AML-193 (cell line): ENCODE measurements at places on chromosomes 2 and 18.

DNA sequence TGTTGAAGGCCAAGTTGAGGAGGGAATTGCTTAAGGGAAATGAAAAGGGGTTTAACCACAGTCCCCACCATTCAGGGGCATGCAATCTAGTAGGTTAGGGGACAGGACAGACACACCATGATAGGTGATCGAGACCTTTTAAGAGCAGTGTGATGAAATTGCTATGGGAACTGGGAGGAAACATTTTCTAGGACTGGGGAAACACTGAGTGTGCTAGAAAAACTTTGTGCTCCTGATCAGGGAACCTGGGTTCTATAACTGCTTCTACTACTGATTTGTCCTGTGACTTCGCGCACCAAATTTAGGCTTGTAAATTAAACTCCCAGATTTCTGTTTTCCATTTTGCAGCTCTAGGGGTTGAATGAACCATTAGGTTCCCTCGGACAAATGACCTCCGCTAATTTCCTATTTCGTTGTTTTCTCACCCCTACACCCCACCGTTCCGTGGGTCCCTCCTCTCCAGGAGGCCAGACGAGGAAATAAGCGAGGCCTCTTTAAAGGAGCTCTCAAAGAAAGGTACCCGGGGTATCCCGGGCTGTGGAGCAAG lies 371 bp upstream of the LCLAT1 start:
- DNase-seq, result peak; percentile 43

- DNase-seq, result no peak
Observed at GRCh38 chr2:9258953-9259399, 52.4 kb downstream of the ASAP2 start.

GRCh38 chr18:32831781-32832180 lies 59.0 kb upstream of the KLHL14 start:
- no peak for DNase-seq

DNA sequence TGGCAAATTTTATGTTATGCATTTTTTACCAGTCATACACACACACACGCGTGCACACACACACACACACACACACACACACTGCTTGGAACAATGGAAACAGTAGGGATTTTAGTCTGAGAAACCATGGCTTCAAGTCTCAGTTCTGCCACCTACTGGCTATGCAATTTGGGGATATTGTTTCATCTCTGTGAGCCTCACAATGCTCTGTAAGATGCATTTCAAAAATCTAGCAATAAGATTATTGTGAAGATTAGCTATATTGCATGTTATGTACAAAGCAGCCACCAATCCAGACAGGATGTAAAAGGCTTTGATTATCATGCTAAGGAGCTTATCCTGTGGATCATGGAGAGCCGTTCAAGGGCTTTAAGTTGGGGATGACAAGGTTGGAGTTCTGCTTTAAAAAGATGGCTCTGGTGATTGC lies 401.4 kb downstream of the NBAS start:
- DNase-seq, result peak; percentile 51

DNA sequence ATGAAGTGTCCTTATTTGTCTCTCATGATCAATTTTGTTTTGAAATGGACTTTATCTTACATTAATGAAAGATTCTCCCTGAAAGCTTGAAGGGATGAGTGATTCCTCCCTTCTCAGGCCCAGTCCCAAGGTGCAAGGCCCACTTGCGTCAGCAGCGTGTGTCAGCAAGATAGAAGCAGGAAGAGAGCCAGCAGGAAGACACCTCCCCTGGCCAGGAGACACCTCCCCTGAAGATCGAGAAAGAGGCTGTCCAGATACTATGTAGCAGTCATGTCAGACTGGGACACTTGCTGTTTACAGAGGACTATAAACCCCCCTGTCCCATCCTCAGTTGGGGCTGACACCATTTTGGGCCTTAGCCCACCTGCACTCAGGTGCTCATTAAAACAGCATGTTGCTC lies 38.3 kb downstream of the TIMM21 start:
- DNase-seq, result no peak

DNA sequence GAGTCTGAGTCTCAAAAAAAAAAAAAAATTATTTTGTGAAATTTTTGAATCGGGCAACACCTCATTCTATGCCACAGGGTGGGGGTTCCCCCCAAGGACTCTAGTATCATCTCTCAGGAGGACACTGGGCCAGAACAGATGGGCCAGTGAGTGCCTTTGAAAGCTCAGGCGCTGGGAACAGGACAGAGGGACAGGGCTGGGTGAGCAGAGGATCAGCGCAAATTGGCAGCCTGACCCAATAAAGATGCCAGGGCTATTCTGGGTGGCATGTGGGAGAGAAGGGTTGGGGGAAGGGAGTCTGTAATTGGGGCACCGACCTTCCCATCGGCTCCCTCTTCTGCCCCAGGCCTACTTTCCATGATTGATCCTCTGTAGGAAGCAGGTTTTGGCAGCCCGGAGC lies 44.0 kb downstream of the KIF3C start:
- no peak for DNase-seq
